ENCODE measurements at places on chromosomes 16 and 17.

- DNase-seq, result no peak
Measured at GRCh38 chr16:86529160-86529559, 18.8 kb downstream of the FOXF1 start.

- DNase-seq, result no peak
Measured at GRCh38 chr16:825341-826061, 25.0 kb upstream of the GNG13 start.

DNA sequence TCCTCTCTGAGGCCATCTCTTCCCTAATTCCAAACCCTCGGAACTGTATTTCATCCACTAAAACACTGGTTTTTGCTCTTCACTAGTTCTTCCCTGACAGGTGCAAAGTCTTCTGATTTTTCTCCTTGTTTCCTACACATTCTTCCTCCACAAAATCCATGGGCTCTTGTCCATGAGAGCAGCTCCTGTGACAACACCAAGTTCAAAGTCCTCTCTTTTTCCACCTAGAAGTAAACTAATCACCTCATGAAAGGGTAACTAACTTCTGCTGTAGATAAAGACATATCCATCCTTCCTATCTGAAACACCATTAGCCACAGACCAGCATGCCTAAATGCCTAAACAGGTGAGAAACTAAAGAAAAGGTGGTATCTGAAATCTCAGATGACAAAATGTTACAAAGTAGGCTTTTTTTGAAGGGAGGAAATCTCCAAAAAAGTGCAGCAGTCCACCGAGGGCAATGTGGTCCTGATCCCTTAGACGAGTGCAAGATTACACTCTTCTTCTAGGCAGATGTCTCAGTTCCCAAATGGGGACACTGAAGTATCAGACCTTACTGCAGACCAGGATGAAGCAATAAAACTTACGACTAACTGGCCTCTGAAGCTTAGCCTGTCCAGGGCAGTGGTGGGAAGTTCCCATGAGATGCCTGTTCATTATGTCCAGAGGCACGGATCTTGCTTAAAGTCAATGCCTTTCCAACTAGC lies 2.8 kb downstream of the PIP4K2B start:
- no peak for DNase-seq

DNA sequence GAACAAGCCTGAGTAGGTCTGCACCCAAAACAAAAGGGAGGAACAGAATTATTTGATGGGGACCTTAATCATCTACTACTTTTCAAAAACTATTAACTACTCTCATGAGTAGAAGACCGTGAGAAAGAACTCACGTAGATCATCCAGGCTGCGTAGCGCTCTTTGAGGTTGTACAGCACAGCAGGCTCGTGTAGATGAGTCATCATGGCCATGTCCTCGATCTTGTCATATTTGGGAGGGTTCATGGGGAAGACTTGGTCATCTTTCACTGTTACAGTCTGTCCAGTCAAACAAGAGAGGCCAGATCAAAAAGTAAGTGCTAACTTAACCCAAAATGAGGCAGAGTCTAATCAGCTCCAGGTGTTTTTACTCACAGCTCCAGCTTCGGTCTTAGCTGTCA lies 2.3 kb downstream of the MYH1 start:
- no peak for DNase-seq

DNA sequence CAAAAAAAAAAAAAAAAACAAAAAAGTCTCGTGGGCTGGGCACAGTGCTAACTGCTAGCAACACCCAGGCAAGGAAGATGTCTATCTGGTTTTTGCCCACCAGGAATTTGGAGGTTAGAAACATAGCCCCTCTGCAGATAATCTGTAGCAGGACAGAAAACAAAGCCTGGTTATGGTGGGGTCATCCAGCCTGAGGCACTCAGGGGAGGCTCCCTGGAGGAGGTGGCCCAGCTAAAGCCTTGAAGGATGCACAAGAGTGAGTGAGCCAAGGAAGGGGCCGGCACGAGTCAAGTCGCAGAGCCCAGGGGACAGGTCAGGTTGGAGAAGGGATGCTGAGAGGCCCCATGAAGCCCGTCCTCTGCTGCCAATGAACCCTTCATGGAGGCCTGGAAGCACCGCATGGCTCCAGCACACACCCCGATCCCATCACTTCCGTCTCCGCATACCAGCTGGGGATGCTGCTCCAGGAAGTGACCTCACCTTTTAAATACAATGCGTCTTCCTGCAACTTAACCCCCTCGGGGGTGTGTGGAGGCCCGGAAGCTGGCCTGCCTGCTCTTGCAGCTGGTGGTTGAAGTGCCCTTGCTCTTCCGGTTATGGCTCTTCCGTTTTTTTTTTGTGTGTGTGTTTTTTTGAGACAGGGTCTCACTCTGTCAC lies 86.5 kb downstream of the ENGASE start:
- no peak for DNase-seq

DNA sequence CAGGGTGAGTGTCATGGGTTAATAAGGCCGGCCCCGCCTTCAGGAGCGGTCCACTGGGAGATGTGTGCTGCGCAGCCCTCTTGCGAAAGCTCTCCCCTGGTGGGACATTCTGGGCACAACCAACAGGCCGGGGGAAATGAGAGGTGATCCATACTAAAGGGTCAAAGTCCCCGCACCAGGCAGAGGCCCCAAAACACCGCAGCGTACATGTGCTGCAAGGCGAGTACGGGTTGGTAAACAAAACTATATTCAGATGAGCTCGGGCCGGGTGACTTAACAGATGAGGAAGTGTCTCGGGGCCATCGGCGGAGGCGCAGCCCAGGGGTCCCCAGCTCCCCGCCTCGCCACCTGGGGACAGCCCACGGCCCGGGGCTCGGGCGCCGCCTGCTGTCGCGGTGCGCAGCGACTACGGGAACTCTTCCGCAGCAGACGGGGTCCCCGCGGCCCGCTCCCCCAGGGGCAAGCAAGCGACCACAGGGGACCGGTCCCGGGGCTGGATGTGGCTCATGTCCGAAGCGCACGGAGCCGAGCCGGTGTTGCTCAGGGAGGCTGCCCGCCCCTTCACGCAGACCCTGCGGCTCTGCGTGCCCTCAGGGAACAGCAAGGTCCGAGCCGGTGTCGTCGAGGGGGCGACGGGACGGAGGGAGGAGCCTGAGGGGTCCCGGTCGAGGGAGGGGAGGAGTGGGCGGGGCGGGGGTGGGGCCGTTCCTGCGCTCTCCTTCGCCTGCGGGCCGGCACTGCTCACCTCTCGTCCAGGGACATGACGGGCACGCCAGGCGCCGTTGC lies at the start of gene RAB37:
Gene RAB37 (plus strand): TSS at position 744 of the 786 bp plus-strand sequence. CDS start 17 bp downstream, at position 761.
- no peak for DNase-seq

- no peak for DNase-seq
Measured at GRCh38 chr17:77662833-77663232, 295.7 kb upstream of the TNRC6C start.

GRCh38 chr17:80071116-80071841 lies 30.1 kb upstream of the GAA start:
- peak; percentile 49 for DNase-seq

DNA sequence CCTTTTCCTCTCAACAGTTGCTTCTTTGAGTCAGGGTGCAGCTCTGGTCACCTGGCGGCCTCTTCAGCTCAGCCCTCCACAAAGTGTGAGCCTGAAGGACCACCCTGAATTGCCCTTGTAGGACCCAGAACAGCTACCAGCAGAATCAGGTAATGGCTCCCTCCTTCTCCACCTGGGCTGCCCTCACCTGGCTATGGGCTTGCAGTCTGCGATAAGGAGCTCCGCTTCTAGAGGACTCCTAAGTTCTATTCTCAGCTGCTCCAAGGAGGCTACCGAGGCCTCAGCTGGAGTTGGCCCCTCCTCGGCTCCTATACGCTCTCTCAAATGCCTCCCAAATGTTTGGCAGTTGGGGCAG lies 13.4 kb downstream of the SMIM5 start:
- DNase-seq, result no peak

GRCh38 chr16:10961231-10961630 lies 16.9 kb downstream of the CLEC16A start:
- no peak for DNase-seq

DNA sequence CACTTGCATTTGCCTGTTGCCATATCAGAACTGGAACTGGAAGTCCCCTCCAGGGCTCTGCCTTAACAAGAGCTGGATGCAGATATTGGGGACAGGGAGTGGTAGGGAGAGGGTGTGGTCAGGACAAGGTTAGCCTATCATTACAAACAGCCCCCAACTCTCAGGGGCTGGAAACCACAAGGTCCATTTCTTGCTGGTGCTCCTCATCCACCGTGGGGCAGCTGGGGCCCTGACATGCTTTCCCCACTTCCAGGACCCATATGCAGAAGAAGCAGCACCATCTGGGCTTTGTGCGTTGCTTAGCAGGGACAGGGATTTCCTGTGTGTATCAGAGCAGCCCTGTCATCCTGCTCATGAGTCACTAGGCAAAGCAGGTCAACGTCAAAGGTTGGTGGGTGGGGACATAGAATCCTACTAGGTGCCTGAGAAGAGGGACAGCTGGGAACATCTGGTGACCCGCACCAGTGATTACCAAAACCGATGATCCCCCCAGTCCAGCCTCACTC lies 26.9 kb downstream of the RGS9 start:
- no peak for DNase-seq

DNA sequence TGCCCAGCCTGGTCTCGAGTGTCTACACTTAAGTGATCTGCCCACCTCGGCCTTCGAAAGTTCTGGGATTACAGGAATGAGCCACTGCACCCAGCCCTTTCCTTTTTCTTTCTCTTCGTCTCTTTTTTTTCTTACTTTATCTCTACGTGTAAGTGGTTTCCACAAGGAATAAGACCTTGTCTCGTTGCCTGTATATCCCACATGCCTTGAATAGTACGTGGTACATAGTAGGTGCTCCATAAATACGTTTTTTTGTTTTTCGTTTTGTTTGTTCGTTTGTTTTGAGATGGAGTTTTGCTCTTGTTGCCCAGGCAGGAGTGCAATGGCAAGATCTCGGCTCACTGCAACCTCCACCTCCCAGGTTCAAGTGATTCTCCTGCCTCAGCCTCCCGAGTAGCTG lies 86.0 kb downstream of the YPEL2 start:
- no peak for DNase-seq

DNA sequence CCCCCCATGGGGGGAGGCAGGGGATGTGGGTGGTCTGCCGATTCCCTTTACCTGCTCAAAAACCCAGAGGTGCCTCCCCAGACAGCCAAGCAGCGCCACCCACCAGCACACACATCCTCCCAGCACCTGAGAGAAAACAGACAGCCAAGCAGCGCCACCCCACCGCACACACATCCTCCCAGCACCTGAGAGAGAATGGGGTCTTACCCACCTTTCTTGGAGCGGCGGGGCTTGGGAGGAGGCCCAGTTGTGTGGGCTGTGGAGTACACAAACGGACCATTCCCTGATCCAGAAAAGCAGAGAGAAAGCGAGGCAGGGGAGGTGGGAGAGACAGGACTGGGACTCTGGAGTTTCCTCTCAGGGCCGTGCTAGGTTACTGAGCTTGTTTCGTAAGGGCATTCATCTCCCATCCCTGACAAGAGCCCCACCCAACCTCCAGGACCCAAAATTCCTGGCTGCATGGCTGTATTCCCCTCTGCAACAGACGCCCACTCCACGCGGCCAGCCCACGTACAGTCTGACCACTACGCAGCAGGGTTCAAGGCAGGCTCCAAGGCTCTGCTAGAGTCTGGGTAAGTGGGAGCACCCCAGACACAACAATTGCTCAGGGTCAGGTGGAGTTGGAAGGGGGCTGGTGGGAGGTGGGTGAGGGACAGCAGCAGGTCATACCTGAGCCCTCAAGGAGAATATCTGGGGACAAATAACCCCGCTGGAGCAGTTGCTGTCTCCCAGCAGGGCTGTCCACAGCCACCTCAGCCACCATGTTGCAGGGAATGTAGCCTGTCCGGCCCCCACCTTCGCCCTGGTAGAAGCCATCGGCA lies 22.3 kb downstream of the TSPOAP1 start:
- no peak for DNase-seq

- no peak for DNase-seq
Measured at GRCh38 chr16:45454-45853, 8.0 kb downstream of the POLR3K start.

- DNase-seq, result no peak
Measured at GRCh38 chr17:5929721-5930120, 140.5 kb upstream of the WSCD1 start.

GRCh38 chr16:84116720-84117493 lies at the start of gene MBTPS1:
MBTPS1 (minus strand) TSS chr16:84116942; CDS start chr16:84101783, 15,159 bp downstream.
- peak; percentile 94 for DNase-seq

DNA sequence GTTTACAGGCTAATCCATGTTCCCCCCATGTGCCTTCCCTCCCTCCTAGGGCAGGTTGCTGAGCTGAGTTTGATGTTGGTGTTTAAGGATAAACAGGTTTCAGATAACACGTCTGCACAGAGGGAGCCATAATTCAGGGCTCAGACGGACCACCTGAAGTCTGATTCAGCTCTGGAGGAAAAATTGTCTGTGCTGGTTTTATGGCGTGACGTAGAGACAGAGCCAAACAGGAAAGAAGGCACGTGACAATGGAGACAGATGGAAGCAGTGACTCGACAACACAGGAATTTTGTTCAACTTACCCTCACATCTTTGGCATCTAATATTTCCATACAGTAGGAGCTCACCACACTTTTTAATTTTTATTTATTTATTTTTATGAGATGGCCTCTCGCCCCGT lies 10.7 kb upstream of the USP10 start:
- DNase-seq, result peak; percentile 52

GRCh38 chr16:14151256-14152030 lies 80.3 kb downstream of the MRTFB start:
- no peak for DNase-seq

- no peak for DNase-seq
Measured at GRCh38 chr16:20897253-20897897, 2.8 kb downstream of the DCUN1D3 start.

GRCh38 chr16:22673421-22673831 lies 140.5 kb upstream of the HS3ST2 start:
- no peak for DNase-seq

DNA sequence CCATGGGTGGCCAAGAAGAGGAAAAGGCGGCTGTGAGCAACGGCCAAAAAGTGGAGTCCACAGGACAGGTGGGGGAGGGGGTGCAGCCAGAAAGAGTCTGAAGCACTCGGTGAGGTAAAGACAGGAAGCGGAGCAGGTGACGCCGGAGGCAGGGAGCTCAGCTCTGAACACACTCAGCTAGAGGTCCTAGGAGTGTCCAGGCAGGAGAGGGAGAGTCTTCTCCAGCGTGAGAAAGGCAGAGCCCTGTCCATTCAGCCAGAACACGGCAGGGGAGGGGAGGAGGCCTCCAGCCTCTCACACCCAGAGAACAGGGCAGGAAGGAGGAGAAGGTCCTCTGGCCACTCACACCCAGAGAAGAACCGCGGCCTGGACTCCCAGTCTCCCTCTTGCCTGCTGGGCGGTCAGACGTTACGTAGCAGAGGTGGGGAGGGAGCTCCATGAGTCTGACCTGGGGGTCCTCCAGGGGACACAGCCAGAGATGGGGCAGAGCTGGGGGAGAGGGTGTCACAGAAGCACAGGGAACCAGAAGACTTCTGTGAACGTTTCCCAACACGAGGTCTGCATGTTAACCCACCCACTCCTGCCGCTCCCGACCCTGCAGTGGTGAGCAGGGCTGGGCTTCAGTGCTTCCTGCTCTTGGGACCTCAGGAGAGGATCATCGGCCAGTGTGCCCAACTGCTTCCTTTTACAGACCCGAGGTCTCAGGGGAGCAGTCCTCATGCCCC lies 89.2 kb downstream of the ABR start:
- no peak for DNase-seq

DNA sequence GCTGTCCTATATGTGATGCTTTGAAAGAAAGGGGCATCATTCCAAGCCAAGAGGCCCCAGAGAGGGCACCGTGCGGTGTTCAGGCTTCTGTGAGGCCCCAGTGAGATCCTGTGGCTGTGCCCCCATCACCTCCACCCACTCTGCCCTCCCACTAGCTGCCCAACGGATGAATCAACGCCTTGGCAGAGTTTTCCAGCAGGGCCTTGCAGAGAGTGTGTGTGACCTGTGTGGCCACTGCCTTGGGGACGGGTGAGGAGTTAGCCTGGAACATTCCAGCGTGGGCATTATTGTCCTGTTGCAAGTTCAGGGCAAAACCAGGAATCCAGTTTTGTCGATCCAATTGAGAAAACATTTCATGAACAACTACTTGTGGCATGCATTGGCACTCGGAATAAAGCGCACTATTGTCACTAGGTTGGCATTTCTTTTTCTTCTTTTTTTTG lies 53.7 kb downstream of the SF3B3 start:
- DNase-seq, result no peak

All from astrocyte of the cerebellum (primary cell).